ENCODE measurements at places on chromosomes 5 and 9. TPM values are rescaled to one million over a fixed set of nuclear protein-coding genes. Genes with fewer than 3 reads are reported as not detected.

DNA sequence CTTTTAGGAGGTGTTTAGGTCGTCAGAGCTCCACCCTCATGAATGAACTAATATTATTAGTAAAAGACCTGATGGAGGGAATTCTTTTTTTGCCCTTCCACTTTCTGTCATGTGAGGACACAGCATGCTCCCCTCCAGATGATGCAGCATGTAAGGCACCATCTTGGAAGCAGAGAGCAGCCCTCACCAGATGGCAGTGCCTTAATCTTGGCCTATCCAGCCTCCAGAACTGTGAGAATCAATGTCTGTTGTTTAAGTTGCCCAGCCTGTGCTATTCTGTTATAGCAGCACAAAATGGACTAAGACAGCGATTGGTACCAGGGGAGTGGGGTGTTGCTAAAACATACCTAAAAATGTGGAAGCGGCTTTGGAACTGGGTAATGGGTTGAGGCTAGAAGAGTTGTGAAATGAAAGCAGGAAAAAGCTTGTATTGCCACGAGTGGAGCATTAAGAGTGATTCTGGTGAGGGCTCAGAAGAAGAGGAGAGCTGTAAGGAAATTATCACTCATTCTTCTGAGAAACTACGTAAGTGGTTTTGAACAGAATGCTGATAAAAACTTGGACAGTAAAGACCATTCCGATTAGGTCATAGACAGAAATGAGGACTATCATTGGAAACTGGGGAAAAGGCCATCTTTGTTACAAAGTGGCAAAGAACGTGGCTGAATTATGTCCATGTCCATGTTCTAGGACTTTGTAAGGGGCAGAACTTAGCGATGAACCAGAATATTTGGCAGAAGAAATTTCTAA lies 28.6 kb downstream of the PTPDC1 start:
- no peak for DNase-seq

- DNase-seq: no peak
Measured at GRCh38 chr9:113184539-113184938, 33.7 kb downstream of the SLC31A2 start.

ANKHD1 gene
- 134 TPM for total RNA-seq

GRCh38 chr5:63473335-63473967 lies 488.8 kb downstream of the HTR1A start:
- no peak for DNase-seq

DNA sequence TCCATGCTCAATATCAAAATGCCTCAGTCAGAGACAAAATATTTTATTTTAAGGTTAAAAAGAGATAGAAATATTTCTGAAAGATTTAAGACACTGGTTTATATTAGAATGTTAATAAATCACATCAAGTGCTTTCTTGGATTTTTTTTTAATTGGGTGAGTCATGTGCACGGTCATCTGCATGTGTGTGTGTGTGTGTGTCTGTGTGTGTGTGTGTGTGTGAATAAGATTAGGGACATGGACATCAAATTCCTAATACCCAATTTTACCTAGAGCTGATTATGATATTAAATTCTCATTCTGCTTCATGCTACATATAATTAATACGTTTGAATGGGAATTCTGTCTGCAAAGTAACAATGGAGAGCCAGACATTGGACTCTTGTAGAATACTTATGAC lies 122.9 kb downstream of the BASP1 start:
- no peak for DNase-seq

GRCh38 chr5:72720205-72720604 lies 96.3 kb upstream of the TNPO1 start:
- DNase-seq: no peak

GRCh38 chr9:88303721-88304451 lies 84.4 kb upstream of the SPIN1 start:
- no peak for DNase-seq

GRCh38 chr5:107736638-107737037 lies 65.9 kb upstream of the EFNA5 start:
- no peak for DNase-seq

GRCh38 chr5:135040333-135041144 lies 6.5 kb upstream of the PITX1 start:
- peak; percentile 27 for DNase-seq

DNA sequence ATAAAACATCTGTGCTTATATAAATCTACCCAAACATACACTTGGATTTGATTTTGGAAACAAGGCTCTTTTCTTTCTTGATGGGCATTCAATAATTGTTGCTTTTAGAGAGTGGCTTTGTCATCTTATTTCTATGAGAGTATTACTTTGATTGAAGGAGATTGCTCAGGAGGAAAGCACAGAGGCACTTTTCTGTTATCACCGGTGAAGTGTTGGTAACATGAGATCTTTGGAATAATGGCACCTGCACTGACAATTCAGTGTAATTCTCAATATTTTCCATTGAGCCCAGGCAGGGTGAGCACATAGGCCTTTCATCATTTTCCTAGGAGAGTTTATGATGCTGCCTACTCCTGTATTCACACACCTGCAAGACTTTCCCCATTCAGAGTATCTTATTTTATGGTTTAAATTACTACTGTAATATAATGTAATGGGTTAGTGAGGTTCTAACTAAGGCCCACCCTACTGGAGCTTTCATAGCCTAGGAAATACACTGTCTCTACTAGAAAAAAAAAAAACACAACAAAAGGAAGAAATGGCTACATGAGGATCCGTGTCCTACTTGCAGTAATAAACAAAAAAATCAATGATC lies 244.3 kb downstream of the DENND1A start:
- no peak for DNase-seq

DNA sequence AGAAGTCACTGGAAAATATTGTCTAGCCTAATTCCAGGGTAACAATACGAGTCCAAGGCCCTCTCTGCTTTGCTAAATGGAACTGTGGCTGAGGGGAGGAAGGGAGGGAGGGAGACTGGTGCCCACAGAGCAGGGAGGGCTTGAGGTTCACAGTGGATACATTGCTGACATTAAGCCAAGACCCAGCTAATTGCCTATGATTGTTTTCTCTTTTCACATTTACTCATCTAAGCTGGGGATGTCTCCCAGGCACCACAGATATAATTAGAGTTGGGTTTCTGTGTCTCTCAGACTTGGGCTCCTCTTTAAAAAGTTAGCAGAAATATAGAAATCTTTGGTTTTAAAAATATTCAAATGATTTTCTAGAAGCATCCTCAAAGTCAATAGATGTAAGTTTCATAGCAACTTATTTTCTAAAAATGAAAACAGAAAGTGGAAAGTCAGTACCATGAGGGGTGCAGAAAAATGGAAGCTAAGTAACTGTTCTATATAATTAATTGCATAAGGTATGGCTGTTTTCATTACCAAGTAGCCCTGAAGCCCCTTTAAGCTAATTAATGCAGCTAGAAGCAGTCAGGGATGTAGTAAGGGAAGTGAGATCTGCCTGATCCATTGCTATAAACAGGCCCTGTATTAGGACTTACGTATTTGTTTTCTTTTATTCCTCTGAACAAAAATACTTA lies 259.8 kb downstream of the NDUFS4 start:
- DNase-seq: no peak

- no peak for DNase-seq
Measured at GRCh38 chr9:136225366-136225747, 20.3 kb downstream of the QSOX2 start.

KCNMB1 gene
- 1.5 TPM for total RNA-seq

IFNK gene
- not detected for total RNA-seq

IL31RA gene
- total RNA-seq: not detected

C6 gene
- total RNA-seq: 0.87 TPM
